T-helper 17 cell (primary cell): ENCODE measurements at places on chromosomes 7 and 10. TPM values are rescaled to one million over a fixed set of nuclear protein-coding genes. Genes with fewer than 3 reads are reported as not detected.

DNA sequence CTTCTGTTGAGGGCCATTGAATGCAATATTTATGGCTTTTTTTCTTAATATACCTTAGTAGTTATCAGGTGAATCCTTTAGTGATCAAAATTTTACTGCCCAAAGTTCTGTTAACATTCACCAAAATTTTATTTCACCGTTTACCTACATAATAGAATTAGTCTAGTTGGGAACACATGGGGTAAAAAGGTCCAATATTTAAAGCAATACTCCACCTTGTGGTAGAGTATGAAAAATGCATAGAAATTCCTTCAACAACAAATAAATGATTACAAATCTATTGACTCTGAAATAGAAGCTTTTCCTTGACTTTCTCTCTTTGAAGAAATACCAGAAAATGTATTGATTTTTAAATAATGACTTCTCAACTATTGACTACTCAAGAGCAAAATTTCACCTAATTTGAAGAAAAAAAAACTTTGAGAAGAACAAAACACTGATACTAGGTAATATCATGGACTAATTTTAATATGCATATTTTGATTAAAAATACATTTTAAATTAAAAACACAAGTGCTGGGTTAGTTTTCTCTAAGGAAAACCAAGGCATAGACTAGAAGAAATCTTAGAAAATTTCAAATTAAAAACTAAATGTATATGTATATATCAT, 43.3 kb downstream of the POLR1F start:
- no peak for DNase-seq

GRCh38 chr10:62585211-62585775, 211.1 kb downstream of the ZNF365 start:
- no peak for DNase-seq

DNA sequence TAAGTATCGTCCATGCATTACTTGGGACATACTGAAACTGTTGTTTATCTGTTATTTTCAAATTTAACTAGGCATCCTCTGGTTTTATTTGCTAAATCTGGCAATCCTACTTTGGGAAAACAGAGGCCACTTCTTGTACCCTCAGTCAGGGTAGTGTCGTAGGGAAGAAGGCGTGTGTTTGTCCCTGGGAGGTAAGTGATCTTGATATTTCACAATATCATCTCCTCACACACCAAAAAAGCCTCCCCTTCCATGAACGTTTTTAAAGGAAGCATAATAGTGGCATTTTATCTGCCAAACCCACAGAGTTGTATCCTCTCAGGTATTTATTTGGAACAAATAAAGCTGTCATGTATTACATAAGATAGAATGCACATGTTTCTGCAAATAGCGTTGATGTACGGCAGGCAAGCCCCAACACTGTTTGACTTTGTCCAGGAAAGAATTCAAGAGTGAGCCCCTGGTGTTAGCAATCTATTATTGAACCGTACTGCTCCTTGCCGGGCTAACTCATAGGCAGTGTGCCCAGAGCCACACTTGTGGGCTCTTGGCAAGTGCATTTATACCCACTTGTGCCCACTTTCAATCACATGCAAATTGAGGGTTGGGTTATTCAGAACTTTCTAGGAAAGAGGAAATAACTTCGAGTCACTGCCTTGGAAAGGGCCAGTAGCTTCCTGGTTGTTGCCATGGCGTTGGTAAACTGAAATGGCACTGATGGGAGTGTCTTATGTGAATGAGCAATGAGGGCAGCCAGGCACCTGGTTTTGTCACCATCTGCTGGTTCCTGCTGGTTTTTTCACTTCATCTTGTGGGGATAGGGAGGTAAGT, 266.0 kb downstream of the USP6NL start:
- DNase-seq = no peak

DNA sequence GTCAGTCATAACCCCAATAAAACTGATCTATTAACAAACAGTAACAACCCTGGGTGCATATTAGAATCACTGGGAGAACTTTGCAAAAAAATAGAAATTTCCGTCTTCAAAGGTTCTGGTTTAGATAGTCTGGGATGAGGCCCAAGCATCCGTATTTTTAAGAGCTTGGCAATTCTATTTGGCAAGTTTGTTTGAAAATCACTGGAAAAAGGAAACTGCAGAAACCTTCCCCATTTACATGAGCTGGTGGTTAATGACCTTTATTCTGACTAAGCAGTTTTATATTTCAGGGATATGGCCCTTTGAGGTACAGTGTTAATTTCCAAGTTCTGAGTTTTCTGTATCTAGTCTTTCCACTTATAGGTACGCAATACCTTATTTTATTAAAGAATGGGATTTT, 115.8 kb upstream of the PRR15 start:
- DNase-seq = no peak

DNA sequence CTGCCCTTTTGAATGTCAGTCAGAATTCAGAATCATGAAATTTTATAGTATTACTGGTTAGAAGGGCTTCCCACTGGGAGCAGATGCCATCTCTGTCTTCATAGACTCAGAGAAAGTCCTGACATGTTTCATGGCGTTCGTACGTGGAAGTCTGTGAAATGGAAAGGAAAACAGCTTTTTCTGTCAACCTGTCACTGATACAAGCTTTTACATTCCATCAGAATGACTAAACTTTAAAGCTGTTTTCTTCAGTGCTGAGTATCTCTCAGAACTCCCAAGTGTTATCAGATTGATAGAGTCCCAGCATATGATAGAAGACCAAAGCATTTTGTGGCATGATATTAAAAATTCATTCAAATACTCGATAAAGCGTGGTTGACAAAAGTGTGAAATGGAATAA, 726.7 kb upstream of the GALNT17 start:
- no peak for DNase-seq

DNA sequence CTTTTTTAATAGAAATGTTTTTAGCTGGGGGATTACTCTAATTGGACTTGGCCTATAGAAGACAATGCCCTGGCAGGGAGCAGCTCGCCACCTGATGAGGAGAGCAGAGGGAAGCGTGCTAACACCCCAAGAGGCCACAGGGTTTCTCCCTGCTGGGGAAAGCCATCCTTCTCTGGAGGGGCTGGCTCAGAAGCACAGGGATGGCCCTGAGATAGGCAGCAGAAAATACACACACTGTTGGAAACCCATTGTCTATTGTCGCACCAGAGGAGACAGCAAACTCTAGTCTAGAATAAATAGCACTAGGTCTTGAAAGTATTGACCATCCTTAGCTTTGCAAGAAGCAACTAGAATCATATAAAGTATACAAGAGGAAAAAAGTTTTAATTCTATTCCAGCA, 5.4 kb downstream of the COBL start:
- DNase-seq = no peak

DNA sequence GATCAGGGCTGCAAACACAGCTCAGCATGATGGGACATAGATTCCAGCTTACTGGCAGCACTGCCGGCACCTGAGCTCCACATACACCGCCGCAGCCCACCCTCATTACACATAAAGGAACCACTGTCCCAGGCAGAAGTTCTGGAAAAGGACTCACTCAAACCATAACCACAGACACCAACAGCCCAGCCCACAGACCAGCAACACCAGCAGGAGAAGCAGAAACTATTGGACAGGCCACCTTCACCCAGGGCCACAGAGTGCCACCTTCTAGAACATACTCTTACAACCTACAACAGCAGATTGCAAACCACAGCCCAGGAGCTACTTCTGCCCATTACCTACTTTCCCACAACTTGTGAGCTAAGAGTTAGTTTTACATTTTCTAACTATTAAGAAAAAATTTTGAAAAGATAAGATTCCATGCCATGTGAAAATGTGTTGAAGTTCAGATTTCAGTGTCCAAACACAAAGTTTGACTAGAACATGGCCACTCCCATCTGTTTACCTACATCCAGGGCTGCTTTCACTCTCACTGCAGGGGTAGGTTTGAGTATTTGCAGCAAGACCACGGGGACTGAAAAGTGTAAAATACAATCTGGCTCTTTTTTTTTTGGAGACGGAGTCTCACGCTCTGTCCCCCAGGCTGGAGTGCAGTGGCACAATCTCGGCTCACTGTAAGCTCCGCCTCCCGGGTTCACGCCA, 153.0 kb downstream of the TNS3 start:
- no peak for DNase-seq

GRCh38 chr7:99606531-99606930, 8.5 kb downstream of the TMEM225B start:
- no peak for DNase-seq

GRCh38 chr7:44065431-44066110, at the start of gene PGAM2:
Gene PGAM2, minus strand, starts transcription at chr7:44065567. Its CDS starts 38 bp downstream, at chr7:44065529.
- DNase-seq = no peak

- DNase-seq = no peak
Observed at GRCh38 chr10:119761106-119761505, 35.3 kb downstream of the INPP5F start.

DNA sequence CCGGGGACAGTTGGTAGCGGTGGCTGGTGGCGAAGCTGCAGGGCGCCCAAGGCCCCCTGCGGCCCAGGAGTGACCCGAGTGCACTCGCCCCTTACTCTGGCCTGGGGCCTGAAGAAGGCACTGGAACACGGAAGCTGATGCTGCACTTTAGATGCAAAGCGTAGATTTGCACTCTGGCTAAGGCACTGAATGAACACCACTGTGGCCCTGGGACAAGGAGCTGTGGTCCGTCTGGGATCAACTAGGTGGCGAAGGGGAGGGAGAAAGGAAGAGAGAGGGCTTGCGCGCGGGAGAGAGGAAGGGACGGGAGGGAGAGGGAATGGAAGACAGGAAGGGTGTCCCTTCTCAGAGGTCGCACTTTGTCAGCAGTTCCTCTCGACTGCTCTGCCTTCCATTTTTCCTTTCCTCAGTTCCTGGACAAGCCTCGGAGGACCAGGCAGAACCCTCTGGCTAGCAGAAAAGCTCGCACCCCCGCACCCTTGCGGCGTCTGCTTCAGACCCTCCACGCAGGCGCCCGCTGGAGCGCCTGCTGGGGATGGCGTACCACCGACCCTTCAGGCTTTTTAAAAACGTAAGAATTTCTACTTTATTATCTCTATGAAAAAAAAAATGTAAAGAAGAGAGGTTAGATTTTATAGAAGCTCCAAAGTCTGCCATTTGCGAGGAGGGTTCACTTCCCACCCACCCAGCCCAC, 1.2 kb downstream of the FERD3L start:
- DNase-seq = no peak

DNA sequence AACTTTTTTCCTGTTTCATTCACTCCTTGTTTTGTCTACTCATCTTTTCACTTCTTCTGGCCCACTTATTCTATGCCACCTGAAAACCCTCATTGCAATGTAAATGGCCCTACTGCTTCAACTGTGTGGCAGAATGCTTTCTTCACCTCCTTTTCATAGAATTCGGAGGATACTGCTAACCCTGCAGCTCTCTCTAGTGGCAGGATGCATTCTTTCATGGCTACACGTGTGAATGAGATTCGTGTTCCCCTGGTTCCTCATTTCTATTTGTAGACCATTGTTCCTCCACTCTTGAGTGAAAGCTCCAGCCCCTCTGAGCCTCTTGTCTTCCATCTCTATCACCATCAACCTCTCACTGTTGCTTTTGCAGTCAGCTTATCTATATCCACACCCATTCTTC, 20.9 kb upstream of the CYP26C1 start:
- no peak for DNase-seq

GRCh38 chr10:127492607-127493250, 56.4 kb upstream of the NPS start:
- no peak for DNase-seq

DNA sequence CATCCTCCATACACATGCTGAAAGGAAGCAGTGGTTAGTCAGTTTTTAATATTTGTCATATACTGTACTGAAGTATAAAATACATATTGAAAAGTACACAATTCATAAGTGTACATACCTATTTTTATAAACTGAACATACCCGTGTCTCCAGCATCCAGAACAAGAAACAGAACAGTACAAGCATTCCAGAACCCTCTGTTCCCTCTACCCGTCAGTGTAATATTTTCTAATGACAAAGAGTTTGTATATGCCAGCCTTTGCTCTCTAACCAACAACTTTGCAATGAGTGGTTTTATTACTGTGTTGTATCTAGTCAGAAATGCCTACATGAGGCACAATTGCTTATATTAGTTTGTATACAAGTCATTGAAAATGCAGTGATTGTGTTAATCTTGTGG, 18.7 kb upstream of the RAB18 start:
- DNase-seq = no peak

GRCh38 chr10:49663596-49663995, 15.9 kb upstream of the C10orf53 start:
- no peak for DNase-seq

- no peak for DNase-seq
Observed at GRCh38 chr7:77308792-77309191, 107.4 kb downstream of the GSAP start.

- DNase-seq = no peak
Observed at GRCh38 chr7:78970440-78970916, 483.0 kb downstream of the MAGI2 start.

- no peak for DNase-seq
Observed at GRCh38 chr7:35593899-35594298, 101.0 kb downstream of the HERPUD2 start.

DNA sequence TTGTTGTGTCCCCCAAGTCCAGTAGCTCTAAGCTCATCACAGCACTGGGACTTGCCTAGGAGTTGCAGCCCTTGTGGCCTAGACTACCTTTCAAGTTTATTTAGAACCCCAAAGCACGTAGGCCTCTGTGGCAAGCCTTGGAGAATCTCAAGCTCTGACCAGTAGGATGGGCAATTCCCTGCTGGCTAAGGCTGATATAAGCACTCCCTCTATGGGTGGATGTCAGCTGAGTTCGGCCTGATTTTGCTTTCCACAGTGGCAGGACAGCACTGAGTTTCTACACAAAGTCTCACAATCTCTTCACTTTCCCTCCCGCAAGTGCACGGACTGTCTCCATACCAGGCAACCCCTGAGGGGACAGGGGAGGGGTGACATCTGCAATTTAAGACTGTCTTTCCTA, 886.4 kb upstream of the LRRN3 start:
- DNase-seq = no peak

Gene BICC1
- not detected for total RNA-seq

Gene MUC12
- total RNA-seq = 1.1 TPM

Gene CALHM1
- not detected for total RNA-seq

Gene DKK1
- total RNA-seq = not detected

Gene SPRN
- total RNA-seq = not detected

Gene KAZALD1
- not detected for total RNA-seq

Gene NEUROD6
- total RNA-seq = not detected

Gene MLXIPL
- total RNA-seq = not detected

Gene LRRC61
- total RNA-seq = 6.4 TPM

Gene IL2RA
- total RNA-seq = 51.7 TPM

Gene CH25H
- total RNA-seq = 0.44 TPM
